ENCODE measurements at places on chromosomes 12 and 14.
A peak's percentile ranks its signal among the peaks of the same experiment; 100 is the strongest.

GRCh38 chr14:69693801-69694729 is 72.9 kb upstream of the SRSF5 start:
- peaks cover 99% of the 10 kb centered on the region for H3K4me1 ChIP-seq
- no peak for DNase-seq
- no peak overlapping the region for H3K4me3 ChIP-seq
- H3K36me3 ChIP-seq, result no peaks in the 10 kb centered on the region
- H3K27me3 ChIP-seq, result no peaks in the 10 kb centered on the region
- H3K27ac ChIP-seq, result peak overlapping the region; percentile 88

GRCh38 chr14:54570047-54570446 is 3.1 kb downstream of the SAMD4A start:
- no peak for DNase-seq
- peak overlapping the region; percentile 89 for H3K4me3 ChIP-seq
- no peaks in the 10 kb centered on the region for H3K27me3 ChIP-seq
- H3K36me3 ChIP-seq, result peaks cover 20% of the 10 kb centered on the region
- peak overlapping the region; percentile 99 for H3K27ac ChIP-seq

DNA sequence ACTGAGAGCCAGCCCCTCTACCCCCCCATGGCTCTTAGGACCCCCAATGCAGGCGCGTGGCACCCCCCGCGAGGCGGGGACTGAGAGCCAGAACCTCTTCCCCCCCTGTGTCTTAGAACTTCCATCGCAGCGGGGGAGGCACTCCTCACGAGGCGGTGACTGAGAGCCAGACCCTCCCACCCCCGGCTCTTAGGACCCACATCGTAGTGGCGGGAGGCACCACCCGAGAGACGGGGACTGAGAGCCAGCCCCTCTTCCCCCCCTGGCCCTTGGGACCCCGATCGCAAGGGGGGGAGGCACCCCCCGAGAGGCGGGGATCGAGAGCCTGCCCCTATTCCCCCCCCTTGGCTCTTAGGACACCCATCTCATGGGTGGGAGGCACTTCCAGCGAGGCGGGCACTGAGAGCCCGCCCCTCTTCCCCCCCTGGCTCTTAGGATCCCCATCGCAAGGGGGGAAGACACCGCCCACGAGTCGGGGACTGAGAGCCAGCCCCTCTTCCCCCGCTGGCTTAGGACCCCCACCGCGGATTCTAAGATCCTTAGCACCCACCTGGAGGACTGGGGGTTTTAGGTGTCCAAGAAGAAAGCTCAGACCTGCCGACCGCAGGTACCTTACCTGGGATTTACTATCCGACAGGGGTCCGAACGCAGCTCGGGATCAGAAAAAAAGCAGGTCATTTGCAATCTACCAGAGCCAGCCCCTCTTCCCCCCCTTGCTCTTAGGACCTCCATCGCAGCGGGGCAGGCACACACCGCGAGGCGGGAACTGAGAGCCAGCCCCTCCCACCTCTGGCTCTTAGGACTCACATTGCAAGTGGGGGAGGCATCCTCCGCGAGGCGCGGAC is 44.9 kb downstream of the DDX11 start:
- no peak for DNase-seq
- H3K27ac ChIP-seq, result no peak overlapping the region
- H3K4me3 ChIP-seq, result peak overlapping the region; percentile 66
- peaks cover 27% of the 10 kb centered on the region for H3K4me1 ChIP-seq

GRCh38 chr12:121534495-121535148 is 46.2 kb downstream of the KDM2B start:
- H3K36me3 ChIP-seq, result peaks cover 3% of the 10 kb centered on the region
- peak overlapping the region; percentile 100 for H3K27ac ChIP-seq
- H3K4me3 ChIP-seq, result no peak overlapping the region
- no peak for DNase-seq

DNA sequence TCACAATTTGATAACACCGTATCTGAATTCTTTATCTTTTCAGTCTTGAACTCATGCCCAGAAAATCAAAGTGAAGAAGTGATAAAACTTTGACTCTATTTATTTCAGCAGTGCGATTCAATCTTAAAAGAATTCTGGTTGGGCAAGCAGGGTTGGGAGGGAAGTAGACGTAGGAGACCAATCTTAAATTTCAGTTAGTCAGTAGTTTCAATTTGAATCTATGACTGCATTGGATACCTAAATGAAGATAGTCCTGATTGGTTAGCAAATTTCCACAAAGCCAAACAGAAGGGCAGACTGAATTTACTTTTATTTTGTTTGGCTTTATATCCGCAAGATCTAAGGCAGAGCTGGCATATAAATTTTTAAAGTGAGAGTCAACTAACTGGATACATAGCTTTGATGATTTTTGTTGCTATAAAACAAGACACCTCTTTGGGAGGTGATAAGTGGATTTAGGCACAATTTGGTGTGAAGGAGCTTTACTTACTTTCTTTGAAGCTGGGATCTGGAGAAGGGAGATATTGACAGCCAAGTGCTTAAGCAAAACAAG is 2.6 kb downstream of the ACSS3 start:
- DNase-seq, result no peak
- H3K27me3 ChIP-seq, result no peaks in the 10 kb centered on the region
- peak overlapping the region; percentile 94 for H3K27ac ChIP-seq
- peaks cover 72% of the 10 kb centered on the region for H3K4me1 ChIP-seq
- H3K4me3 ChIP-seq, result peak overlapping the region; percentile 83

GRCh38 chr12:66942741-66943465 is 264.0 kb upstream of the GRIP1 start:
- H3K27me3 ChIP-seq, result no peaks in the 10 kb centered on the region
- no peak overlapping the region for H3K4me3 ChIP-seq
- no peaks in the 10 kb centered on the region for H3K36me3 ChIP-seq
- no peak for DNase-seq

GRCh38 chr12:54683398-54683797 is 35.2 kb upstream of the DCD start:
- H3K27ac ChIP-seq, result no peak overlapping the region
- peaks cover 97% of the 10 kb centered on the region for H3K27me3 ChIP-seq
- no peak for DNase-seq
- H3K36me3 ChIP-seq, result no peaks in the 10 kb centered on the region
- no peaks in the 10 kb centered on the region for H3K4me1 ChIP-seq

DNA sequence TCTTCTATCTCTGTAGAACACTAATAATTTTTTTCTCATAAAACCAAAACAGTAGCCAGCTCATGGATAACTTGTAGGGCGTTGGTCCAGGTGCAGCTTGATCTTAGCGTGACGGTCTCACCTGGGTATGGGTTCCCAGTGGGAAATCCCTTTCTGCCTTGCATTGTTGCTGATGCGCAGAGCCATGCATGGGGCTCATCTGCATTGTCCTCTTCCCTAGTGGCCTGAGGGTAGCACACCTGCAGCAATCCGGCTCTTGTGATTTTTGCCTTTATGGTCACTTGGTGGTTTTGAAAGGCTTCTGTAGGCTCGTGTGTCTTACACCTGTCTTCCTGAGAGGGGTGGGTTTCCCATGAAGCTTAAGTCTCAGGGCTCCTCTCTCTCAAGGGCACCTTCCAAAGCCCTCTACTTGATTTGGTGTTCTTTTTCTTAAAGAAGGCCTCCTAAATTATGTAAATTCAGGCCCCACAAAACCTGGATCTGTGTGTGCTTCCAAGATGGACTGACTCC is 130.6 kb downstream of the PRKCH start:
- H3K4me3 ChIP-seq, result no peak overlapping the region
- no peak overlapping the region for H3K27ac ChIP-seq
- peaks cover 33% of the 10 kb centered on the region for H3K4me1 ChIP-seq
- no peaks in the 10 kb centered on the region for H3K27me3 ChIP-seq
- H3K36me3 ChIP-seq, result peaks cover 11% of the 10 kb centered on the region

- no peak for DNase-seq
- no peak overlapping the region for H3K27ac ChIP-seq
- H3K4me1 ChIP-seq, result no peaks in the 10 kb centered on the region
- H3K27me3 ChIP-seq, result no peaks in the 10 kb centered on the region
- H3K36me3 ChIP-seq, result no peaks in the 10 kb centered on the region
Measured at GRCh38 chr12:80655751-80656150, 51.7 kb upstream of the MYF6 start.

- no peak overlapping the region for H3K4me3 ChIP-seq
- peaks cover 12% of the 10 kb centered on the region for H3K4me1 ChIP-seq
- no peaks in the 10 kb centered on the region for H3K36me3 ChIP-seq
- peaks cover 59% of the 10 kb centered on the region for H3K27me3 ChIP-seq
- no peak overlapping the region for H3K27ac ChIP-seq
Measured at GRCh38 chr12:52395761-52396434, 10.2 kb downstream of the KRT82 start.

DNA sequence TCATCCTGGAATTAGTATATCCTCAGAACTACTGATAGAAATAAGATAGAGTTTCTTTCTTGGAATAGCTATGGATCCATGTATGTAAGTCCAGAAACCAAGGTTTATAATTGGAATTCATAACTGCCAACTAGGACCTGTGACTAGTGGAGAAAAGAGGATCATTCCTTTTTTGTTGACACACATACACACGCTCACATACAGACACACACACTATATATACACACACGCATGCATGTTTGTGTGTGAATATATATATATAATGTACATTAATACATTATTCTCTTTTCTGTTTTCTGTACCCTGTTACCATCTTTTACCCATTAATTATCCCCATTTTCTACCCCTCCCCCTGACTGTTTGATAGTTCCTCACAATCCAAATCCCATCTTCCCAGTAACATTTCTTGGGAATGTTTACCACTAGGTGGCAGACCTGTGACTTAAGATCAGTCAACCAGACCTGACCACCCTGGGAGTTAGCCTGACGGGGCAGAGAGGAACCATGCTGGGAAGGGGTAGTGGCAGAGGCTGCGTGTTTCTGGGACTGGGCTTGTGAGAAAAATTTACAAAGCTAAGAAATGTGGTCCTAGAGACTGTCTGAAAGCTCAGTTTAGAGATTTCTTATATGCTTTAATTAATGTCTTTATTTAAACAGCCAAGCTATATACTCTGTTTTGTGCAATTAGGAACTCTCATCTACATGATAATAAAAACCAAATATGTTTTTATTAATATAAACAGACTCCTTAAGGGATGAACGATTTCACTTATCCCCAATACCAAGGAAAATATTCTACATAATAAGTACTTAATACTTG is 308.0 kb downstream of the PPFIA2 start:
- H3K36me3 ChIP-seq, result no peaks in the 10 kb centered on the region
- no peak overlapping the region for H3K27ac ChIP-seq
- H3K4me3 ChIP-seq, result no peak overlapping the region
- no peaks in the 10 kb centered on the region for H3K4me1 ChIP-seq
- no peak for DNase-seq
- no peaks in the 10 kb centered on the region for H3K27me3 ChIP-seq

DNA sequence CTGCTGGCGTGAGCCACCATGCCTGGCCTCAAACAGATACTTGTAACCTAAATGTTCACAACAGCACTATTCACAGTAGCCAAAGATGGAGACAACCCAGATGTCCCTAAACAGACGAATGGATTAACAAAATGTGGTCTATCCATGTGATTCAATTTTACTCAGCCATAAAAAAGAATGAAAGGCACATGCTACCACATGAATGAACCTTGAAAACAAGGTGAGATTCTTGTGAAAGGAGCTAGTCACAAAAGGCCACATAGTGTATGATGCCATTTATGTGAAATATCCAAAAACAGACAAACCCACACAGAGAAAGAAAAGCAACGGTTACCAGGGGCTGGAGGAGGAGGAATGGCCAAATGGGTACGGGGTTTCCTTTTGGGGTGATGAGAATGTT is 19.6 kb upstream of the P2RX7 start:
- H3K27ac ChIP-seq, result no peak overlapping the region
- no peaks in the 10 kb centered on the region for H3K27me3 ChIP-seq
- no peak overlapping the region for H3K4me3 ChIP-seq

DNA sequence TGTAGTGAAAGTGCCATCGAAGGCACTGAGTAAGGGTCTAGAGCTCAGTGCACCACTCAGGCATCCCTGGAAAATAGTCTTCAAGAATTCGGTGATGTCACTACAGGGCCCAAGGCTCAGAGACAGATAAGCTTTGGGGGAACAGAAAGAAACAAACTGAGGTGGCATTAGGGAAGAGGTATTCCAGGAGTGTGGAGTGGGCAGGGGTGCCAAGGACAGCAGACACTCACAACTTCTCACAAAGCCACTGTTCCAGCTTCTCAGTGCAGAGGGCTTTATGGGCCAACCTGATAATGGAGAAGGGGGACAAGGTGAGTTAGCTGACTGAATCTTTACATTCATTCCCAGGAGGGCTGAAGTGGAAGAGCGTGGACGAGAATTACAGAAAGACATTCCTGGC is 2.1 kb downstream of the LALBA start:
- H3K27ac ChIP-seq, result no peak overlapping the region
- no peaks in the 10 kb centered on the region for H3K4me1 ChIP-seq
- DNase-seq, result no peak
- peaks cover 58% of the 10 kb centered on the region for H3K27me3 ChIP-seq
- no peaks in the 10 kb centered on the region for H3K36me3 ChIP-seq

DNA sequence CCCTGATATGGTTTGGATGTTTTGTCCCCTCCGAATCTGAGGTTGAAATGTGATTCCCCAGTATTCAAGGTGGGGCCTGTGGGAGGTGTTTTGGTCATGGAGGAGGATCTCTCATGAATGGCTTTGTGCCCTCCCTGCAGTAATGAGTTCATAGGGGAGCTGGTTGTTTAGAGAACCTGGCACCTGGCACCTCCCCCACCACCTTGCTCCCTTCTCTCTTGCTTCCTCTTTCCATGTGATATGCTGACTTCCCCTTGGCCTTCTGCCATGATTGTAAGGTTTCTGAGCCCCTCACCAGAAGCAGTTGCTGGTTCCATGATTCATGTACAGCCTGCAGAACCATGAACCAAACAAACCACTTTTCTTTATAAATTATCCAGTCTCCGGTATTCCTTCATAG is 32.6 kb downstream of the CD163L1 start:
- no peak for DNase-seq
- peaks cover 4% of the 10 kb centered on the region for H3K27me3 ChIP-seq
- no peaks in the 10 kb centered on the region for H3K4me1 ChIP-seq
- no peak overlapping the region for H3K27ac ChIP-seq
- H3K36me3 ChIP-seq, result no peaks in the 10 kb centered on the region
- H3K4me3 ChIP-seq, result no peak overlapping the region

DNA sequence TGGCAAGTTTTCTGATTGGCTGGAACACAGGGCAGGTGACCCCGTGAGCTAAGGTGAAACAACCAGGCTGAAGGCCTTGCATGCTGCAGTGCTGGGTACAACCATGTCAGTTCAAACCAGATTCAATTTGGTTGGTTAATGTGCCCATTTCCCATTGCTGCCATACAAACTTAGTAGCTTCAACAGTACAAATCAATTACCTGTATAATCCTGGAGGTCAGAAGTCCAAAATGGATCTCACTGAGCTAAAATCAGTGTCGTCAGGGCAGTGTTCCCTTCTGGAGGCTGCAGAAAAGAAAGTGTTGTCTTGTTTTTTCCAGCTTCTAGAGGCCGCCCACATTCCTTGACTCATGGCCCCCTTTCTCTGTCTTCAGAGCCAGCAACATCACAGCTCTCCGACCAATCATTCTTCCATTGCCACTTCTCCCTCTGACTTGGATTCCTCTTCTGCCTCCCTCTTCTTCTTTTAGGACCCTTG is 221.7 kb downstream of the ZFP36L1 start:
- no peak overlapping the region for H3K4me3 ChIP-seq
- peaks cover 32% of the 10 kb centered on the region for H3K4me1 ChIP-seq
- no peaks in the 10 kb centered on the region for H3K27me3 ChIP-seq
- H3K36me3 ChIP-seq, result no peaks in the 10 kb centered on the region
- H3K27ac ChIP-seq, result no peak overlapping the region
